ENCODE measurements at places on chromosomes 2 and 18.

DNA sequence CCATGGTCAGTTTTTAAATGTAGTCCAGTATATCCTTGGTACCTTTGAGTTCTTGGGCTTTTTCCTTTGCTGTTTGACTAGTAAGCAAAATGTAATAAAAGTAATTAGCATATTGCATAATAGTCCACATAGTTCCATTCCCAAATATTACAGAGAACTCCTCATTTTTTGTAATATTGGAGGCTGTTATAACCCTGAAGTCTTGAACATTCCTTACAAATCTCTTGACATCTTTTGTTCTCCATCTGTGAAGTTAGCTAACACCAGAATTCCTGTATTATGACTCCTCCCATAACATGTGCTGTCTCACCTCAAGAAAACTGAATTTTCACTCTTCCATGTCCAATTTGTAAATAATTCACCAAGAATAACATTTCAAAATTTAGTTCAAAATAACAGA lies 17.1 kb downstream of the CREB1 start:
- DNase-seq: no peak

DNA sequence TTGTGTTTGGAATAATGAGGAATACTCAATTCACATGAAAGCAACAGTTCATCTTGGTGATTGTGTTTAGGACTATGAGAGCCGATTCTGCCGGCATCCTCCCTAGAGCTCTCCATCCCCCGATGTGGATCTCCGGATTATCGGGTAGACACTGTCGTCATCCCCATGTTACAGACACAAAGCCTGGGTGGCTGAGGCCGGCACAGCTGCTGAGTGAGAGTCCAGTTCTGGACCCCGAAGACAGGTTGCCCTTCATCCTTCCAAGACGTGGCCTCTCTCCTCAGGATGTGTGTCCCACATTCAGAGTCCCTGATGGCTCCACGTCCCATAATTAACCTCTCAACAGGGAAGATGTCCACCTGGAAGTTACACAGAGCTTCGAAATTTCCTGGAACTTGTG lies 129.3 kb downstream of the HDAC4 start:
- DNase-seq: no peak

- no peak for DNase-seq
These were observed 85.1 kb downstream of the CTAGE1 start for GRCh38 chr18:22332590-22332989.

- no peak for DNase-seq
These were observed 515.3 kb downstream of the DSC3 start for GRCh38 chr18:30527226-30527625.

GRCh38 chr2:136156411-136156810 lies 38.5 kb upstream of the CXCR4 start:
- peak; percentile 72 for DNase-seq

DNA sequence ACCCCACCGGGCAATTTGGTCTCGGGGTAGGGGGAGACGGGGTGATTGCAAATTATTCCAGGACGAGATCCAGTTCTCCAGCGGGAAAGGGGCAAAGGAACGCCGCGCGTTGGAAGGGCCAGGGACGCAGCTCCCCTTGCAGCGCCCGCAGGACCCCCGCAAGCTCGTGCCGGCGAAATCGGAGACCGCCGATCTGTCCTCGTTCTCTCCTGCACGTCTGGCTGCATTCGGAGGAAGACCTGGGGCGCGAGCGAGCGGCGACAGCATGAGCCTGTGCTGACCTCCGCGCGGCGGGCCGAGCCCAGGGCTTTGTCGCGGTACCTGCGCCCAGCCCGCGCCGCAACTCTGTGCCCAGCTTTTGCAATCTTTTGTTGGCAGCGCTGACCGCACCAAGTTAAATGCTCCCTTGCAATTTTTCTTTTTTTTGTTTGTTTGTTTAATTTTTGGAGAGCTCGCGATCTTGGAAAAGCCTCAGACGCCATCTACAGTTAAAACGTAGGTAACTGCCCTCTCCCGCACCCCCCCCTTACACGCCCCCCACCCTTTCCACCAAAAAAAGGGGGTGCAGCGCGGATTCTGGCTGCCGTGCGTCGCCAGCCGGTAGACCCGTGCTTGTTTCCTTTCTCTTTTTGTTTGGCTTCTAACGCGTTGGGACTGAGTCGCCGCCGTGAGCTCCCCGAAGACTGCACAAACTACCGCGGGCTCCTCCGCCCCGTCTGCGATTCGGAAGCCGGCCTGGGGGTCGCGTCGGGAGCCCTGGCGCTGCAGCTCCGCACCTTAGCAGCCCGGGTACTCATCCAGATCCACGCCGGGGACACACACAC lies 667 bp downstream of the TRIB2 start:
- DNase-seq: no peak

DNA sequence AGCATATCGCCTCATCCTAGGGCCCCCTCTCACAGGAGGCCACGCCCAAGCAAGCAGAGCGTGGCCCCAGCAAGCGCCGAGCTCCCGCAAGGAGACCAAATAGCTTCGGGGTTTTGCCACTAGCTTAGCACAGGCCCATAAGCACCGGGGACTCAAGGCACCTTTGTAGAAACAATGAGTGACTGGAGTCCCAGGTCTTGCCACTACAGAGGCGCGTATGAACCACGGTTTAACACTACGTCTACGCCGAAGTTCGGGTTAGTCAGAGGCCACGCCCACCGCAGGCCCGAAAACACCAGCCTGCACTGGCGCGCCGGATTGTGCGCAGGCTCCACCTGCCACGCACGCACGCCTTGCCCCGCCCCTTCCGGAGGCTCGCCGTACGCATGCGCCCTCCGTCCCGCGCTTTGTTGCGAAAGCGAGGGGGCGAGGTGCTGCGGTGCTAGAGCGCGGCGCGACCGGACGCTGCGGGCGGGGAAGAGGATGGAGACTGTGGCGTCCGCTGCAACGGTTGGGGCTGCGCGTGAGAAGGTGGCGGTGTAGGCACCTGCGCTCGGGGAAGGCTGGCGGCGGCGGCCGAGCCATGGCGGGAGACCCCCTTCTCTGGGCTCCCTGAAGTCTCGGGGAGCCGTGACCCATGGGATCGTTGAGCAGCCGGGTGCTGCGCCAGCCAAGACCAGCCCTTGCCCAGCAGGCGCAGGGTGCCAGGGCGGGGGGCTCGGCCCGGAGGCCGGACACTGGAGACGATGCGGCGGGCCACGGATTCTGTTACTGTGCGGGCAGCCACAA lies at the start of gene GMCL1:
Gene GMCL1, plus strand, starts transcription at position 405 of the 789 bp plus-strand sequence. Its CDS starts 233 bp downstream, at position 638.
- peak; percentile 48 for DNase-seq

GRCh38 chr18:64379662-64380061 lies 230.8 kb upstream of the LINC00305 start:
- DNase-seq: no peak

DNA sequence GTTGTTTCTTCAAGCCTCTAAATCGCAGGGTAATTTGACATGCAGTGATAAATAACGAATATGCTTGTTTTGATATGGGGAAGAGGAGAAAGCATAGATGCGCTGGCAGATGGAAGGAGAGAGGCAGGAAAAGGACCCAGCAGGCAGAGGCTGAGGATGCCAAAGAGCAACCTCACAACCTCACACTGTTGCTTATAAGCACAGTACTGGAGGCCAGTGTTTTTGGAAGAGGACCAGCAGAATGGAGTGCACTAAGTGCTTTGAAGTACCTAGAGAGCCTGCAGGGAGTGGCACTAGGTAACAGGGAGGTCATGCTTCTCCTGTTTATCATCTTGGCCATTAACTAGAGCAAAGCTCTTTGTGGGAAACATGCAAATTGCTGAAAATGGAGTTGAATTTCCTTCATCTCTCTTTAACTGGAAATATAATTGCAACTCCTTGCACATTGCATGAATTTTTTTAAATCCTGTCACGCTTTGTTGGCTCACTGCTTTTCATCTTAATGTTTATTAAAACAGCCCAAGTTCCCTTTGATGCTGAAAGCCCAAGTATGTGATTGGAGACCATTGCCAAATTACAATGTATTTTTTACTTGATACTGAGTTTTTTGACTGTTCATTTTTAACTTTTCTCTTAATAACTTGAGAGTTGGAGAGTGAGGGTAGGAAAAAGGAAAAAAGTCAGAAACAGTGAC lies 236.4 kb downstream of the LRRTM1 start:
- no peak for DNase-seq

GRCh38 chr2:228613133-228613850 lies 431.8 kb upstream of the SPHKAP start:
- DNase-seq: no peak

- no peak for DNase-seq
These were observed 56.1 kb downstream of the ASAP2 start for GRCh38 chr2:9262671-9263171.

GRCh38 chr2:239873656-239874635 lies 151.2 kb downstream of the NDUFA10 start:
- no peak for DNase-seq

- no peak for DNase-seq
These were observed 25.1 kb downstream of the ACVR2A start for GRCh38 chr2:147869934-147870333.

DNA sequence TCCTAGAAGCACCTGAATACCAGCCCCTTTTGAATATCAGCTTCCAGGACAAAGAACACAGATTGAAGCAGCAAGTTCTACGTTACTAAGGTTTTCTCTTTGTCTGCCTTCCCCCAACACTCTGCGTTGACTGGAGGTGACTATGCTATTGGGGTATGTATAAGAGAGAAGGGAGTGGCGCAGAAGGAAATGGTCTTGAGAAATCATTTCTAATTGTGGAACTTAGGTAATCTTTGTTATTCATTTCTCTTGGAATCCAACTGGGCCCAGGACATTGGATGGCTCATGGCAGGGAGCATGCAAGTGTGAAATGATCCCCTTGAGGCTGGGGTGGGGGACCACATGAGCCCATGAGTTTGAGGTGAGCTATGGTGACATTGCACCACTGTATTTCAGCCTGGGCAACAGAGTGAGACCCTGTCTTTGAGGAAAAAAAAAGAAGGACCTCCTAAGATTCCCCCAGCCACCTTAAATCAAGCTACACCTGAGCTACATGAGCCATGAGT lies 29.7 kb downstream of the XDH start:
- DNase-seq: no peak

- no peak for DNase-seq
These were observed 1098.0 kb upstream of the ZEB2 start for GRCh38 chr2:145617906-145618305.

- no peak for DNase-seq
These were observed 78.9 kb downstream of the UXS1 start for GRCh38 chr2:106115250-106115649.

DNA sequence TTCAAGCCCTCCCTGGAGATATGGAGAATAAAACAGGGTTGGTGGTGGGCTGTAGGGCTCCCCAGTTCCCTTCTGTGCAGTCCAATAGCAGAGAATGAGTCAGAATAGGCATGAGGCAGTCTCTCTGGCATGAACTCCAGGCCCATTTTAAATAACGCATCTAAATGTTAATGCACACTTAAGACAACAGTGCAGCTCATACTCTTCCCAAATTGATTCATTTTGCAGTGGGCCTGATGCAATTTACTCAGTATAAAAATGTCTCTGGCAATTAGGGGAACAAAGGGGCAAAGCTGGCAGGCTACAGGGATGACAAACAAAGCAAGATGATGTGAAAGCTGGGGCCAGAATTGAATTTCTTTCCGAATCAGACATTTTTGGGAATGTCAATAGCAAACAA lies 402.8 kb downstream of the CLIP4 start:
- DNase-seq: no peak

DNA sequence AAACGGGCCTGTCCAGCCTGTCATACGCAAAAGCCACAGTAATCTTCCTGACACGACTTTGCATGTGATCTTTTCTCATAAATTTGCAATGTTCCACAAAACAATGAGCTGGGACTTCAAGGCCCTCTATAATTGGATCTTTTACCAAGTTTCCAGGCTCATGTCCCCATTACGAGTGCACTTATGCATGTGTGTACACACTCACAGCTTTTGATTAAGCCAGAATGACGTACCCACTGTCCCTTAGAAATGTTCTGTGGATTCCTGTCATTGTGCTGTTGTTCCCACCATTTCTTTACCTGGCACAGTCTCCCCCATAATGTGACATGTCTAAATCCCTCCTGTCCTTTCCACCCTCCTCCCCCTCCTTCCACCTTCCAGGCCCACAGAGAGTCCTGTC lies 19.7 kb upstream of the TMEM247 start:
- no peak for DNase-seq

DNA sequence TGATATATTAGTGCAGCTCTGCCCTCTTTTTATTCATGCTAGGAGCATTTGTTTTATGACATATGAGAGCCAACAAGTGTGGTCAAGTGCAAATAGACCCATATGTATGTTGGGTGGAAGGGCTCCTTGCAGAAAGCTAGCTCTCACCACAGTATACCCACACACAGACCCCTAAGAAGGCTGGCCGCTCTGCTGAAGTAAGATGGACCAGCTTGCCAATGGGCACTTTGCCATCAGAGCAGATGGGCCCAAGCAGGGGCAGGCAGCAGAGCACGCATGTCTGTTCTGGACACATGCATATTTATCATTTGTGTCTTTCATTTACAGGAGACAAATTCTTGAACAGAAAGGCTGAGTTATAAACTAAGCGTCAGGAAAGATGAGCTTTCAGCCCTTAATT lies 187.5 kb upstream of the DTNA start:
- DNase-seq: peak; percentile 82

DNA sequence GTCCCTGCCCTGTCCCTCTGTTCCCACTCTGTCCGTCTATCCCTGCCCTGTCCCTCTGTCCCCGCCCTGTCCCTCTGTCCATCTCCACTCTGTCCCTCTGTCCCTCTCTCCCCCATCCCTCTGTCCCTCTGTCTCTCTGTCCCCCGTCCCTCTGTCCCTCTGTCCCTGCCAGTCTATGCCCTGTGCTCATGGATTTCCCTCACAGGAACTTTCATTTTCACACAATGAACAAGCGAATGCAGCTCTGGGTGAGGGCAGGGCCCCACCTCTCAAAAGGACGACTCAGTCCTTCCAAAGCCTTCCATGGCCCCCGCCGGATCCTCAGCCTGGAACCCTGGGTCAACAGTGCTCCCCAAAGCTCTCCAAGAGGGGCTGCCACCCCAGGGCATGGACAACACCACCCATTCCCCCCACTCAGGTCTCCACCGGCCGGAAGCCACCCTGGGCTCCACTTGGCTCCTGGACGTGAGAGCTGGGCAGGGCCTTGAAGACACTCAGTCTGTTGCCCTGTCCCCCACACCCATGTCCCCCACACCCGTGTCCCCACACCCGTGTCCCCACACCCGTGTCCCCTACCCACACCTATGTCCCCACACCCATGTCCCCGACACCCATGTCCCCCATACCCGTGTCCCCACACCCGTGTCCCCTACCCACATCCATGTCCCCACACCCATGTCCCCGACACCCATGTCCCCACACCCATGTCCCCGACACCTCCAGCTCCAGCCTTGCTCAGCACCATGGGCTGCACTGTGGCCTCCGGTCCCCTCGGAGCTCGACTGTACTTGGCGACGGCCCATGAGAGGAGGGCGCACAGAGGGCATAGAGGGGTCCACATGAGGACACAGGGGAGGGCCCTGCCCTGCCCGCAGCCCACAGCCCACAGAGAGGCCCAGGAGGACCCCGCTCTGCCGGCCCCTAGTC lies 156.0 kb downstream of the PXDN start:
- no peak for DNase-seq

- no peak for DNase-seq
These were observed 510.1 kb upstream of the SLC39A10 start for GRCh38 chr2:195146761-195147541.

All from NCI-H524 treated with DMSO at 0.1 percent for 48 hours (cell line).